ENCODE measurements at places on chromosomes 13 and 19.

- DNase-seq: no peak
Observed at GRCh38 chr19:14649020-14649419, 25.6 kb downstream of the ADGRE3 start.

- DNase-seq: no peak
Observed at GRCh38 chr19:34732612-34733211, 1.3 kb upstream of the ZNF181 start.

- peak; percentile 31 for DNase-seq
Observed at GRCh38 chr19:11446652-11447301, 11.3 kb downstream of the PRKCSH start.

DNA sequence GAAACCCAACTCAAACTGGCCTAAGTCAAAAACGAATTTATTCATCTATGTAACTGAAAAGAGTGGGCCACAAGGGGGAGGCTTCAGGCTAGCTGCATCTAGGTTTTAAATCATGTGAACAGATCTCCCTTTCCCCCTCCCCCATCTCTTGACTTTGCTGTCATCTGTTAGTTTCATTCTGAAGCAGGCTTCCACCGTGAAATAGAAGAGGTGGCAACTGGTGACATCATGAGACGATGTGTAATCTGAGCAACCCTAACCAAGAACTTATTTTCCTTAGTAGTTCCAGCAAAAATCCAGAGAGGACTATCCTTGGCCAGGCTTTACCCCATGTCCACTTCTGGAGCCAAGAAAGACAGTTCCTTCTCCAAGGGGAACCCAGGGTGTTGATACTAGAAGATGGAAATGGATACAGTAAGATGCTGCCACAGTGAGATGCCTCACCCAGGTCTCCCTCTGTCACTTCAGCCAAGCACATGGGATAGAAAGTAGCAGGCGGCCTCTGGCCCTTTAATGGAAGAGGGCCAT, 9.4 kb downstream of the SAMD4B start:
- no peak for DNase-seq

DNA sequence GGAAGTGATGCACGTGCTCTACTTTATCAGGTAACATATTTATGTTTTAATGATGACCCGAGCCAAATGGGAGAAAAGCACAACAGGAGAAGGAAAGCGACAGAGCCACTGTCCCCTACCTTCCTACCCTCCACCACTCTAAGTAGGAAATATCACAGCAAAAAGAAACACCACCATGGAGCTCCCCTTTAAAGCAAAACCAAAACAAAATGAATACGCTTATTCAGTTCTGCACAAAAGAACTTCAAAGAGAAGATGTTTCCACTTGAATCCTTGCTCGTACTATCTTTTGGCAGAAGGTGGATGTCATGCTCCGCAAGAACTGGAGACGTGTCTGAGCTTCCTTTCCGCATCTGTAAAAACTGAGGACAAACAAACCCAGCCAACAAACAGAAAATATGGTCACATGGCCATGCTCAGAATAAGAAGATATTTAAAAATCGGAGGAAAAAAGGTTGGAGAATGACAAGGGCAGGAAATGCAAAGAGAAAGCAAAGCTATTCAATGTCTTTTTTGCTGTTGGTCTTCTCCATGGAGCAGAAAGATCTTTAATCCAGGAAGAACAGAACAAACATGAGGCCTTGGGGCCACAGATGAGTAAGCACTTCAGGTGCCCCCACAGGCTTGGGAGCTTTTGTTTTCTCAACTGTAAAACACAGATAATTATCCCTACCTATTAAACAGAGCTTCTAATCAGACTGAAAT, 19.5 kb downstream of the N4BP2L1 start:
- no peak for DNase-seq

- no peak for DNase-seq
Observed at GRCh38 chr13:36341718-36342117, 4.5 kb downstream of the SPART start.
